ENCODE measurements at places on chromosomes 2 and 18. TPM values are rescaled to one million over a fixed set of nuclear protein-coding genes. Genes with fewer than 3 reads are reported as not detected.
A peak's percentile ranks its signal among the peaks of the same experiment; 100 is the strongest.

GRCh38 chr2:223815186-223815883, 22.0 kb downstream of the AP1S3 start:
- no peaks in the 10 kb centered on the region for H3K27me3 ChIP-seq
- DNase-seq, result no peak

DNA sequence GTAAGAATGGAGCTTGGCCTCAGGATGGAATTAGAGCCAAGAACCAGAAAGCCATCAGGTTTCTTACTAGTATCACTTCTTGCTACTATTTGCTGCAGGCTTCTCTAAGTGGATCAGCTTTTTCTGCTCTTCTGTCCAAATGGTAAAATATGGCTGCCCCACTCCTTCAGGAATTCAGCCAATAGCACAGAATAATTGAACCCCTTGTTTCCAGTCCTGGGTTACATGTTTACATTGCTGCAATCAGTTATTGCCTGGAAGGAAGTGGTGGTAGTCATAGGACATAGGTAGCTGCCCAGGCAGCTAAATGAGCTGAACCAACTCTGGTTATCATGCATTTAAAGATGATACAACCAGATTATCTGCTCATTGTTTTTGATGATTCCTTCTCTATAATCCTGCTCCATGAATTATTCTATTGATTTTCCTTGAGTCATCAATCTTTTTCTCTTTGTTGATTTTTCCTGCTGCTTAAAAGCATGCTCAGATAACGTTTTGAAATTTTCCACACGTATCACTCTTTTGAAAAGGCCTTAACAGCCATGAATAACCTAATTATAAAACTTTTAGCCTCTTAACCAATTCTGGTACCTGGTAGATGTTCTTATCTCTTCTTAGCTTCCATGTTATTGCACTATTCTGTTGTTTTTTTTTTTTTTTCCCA, 12.6 kb downstream of the AGPS start:
- DNase-seq, result no peak
- H3K4me1 ChIP-seq, result peaks cover 8% of the 10 kb centered on the region
- H3K4me3 ChIP-seq, result no peak overlapping the region
- H3K27ac ChIP-seq, result no peak overlapping the region

GRCh38 chr18:59266886-59267502, 6.3 kb downstream of the RAX start:
- H3K27ac ChIP-seq, result no peak overlapping the region
- H3K36me3 ChIP-seq, result no peaks in the 10 kb centered on the region
- no peak for DNase-seq
- no peak overlapping the region for H3K4me3 ChIP-seq
- peaks cover 7% of the 10 kb centered on the region for H3K4me1 ChIP-seq

GRCh38 chr2:170665743-170666142, 49.4 kb upstream of the SP5 start:
- H3K27ac ChIP-seq, result no peak overlapping the region
- DNase-seq, result no peak
- no peaks in the 10 kb centered on the region for H3K27me3 ChIP-seq
- no peaks in the 10 kb centered on the region for H3K36me3 ChIP-seq

DNA sequence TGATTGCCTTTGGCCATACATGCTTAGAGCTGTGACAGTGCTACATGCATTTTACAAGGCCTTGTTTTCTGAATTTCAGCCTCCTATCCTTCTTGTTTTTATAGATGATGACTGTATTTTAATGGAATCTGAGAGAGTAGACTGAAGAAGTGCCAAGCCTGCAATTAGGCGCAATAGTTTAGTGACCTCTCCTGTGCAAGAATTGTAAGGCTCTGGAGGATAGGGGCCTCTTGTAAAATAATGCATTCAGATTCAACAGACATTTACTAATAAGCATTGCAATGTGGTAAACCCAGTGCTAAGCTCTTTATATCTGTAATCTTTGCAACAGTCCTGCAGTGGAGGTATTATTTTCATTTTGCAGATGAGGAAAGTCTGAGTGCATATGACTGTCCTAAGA, 105.5 kb downstream of the TDRD15 start:
- peaks cover 5% of the 10 kb centered on the region for H3K4me1 ChIP-seq
- no peaks in the 10 kb centered on the region for H3K36me3 ChIP-seq
- H3K27ac ChIP-seq, result no peak overlapping the region
- H3K4me3 ChIP-seq, result no peak overlapping the region
- no peak for DNase-seq
- no peaks in the 10 kb centered on the region for H3K27me3 ChIP-seq

- H3K4me3 ChIP-seq, result no peak overlapping the region
- H3K36me3 ChIP-seq, result no peaks in the 10 kb centered on the region
- H3K4me1 ChIP-seq, result peaks cover 4% of the 10 kb centered on the region
- H3K27ac ChIP-seq, result no peak overlapping the region
- no peak for DNase-seq
Observed at GRCh38 chr18:23226391-23226790, 91.1 kb downstream of the CABLES1 start.

DNA sequence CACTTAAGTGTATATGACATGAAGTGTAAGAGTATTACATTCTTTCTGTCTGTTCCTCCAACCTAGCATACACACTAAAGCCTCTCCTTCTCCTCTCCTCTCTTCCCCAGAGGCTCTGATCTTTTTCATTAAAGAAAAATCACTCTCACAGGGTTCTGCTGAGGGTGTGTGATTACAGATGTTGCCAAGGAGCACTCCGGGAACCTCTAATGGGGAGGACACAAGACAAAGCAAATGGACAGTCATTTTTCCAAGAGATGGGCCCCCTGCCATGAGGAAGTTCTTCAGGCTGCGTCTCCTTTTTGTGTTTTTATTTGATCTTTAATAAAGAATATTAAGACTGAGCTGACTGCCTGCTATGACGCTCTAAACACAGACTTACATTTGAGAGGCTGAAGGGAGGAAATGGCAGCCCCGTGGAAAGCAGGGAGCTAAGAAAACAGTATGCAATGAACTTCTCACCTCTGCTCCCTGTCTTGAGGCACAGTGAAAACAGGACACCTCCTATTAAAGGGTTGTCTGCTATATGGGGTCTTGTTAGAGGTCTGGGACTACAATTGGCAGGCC, 578.1 kb downstream of the PIK3C3 start:
- DNase-seq, result no peak
- H3K36me3 ChIP-seq, result no peaks in the 10 kb centered on the region
- no peaks in the 10 kb centered on the region for H3K27me3 ChIP-seq

DNA sequence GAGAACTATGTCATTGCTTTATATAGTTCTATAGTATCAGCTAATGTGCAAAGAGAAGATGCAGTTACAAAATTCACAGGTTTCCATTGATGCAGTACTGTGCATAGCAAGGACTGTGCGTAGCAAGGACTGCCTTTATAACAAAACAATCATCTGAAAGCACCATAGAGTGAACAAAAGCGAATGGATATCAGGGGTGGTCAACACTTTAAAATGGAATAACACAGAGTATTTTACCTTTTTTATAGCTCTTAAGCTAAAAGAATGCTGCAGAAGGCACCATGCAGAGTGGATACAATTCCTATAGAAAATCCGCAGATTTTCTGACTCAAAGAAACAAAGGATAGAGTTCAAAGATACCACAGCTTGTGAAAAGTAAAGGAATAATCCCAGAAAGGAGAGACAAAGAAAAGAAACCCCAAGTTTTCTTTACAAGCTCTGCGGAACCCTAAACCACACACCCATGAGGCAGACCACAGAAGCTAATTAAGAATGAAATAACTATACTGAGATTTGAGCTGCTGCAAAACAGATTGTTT, 229.9 kb upstream of the DTNA start:
- H3K36me3 ChIP-seq, result no peaks in the 10 kb centered on the region
- no peaks in the 10 kb centered on the region for H3K4me1 ChIP-seq
- no peak for DNase-seq
- H3K27ac ChIP-seq, result no peak overlapping the region

GRCh38 chr2:126799301-126799700, 99.4 kb upstream of the TEX51 start:
- H3K27me3 ChIP-seq, result no peaks in the 10 kb centered on the region
- DNase-seq, result no peak
- H3K4me3 ChIP-seq, result no peak overlapping the region
- H3K4me1 ChIP-seq, result no peaks in the 10 kb centered on the region
- H3K27ac ChIP-seq, result no peak overlapping the region

DNA sequence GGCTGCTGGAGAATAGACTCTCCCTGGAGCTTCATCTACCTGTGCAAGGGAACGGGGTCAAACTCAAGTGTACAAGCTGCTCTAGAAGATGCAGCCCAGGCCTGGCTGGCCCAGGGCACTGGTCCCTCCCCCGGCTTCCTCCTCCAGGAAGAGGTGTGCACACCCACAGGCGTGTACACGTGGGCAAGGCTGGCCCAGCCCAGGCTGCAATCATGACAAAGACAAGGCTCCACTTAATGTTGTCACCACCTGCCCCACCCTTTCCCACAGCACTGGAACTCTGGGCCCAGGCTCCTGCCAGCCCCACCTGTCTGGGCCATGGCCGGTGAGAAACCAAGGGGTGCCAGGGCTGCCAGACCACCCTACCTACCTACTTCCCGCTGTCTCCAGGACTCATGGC, 29.6 kb upstream of the ALPP start:
- no peak for DNase-seq
- H3K36me3 ChIP-seq, result no peaks in the 10 kb centered on the region
- no peak overlapping the region for H3K27ac ChIP-seq
- no peak overlapping the region for H3K4me3 ChIP-seq
- peaks cover 7% of the 10 kb centered on the region for H3K4me1 ChIP-seq

DNA sequence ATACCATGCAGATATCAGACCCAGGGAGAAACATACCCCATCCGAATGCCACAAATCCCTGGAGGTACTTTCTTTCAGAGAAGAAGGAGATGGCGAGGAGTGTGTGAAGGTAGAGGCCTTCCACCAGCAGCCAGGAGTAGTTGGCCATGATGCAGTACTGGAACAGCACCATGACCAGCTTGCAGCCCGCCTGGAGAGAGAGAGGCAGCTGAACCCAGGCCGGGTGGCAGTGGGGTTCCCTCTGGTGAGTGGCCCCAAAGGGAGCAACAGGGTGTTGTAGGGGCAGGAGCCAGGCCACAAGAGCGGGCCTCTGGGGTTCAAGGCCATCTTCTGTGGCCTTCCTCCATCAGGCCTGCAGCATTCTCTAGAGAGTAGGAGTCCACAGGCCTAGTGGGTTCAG, 30.2 kb downstream of the TMEM37 start:
- H3K27me3 ChIP-seq, result no peaks in the 10 kb centered on the region
- no peak overlapping the region for H3K4me3 ChIP-seq
- H3K27ac ChIP-seq, result no peak overlapping the region
- no peak for DNase-seq
- H3K4me1 ChIP-seq, result peaks cover 9% of the 10 kb centered on the region

GRCh38 chr2:233456934-233457333, 102.6 kb downstream of the DGKD start:
- no peak overlapping the region for H3K4me3 ChIP-seq
- H3K27me3 ChIP-seq, result no peaks in the 10 kb centered on the region
- no peaks in the 10 kb centered on the region for H3K4me1 ChIP-seq
- H3K36me3 ChIP-seq, result no peaks in the 10 kb centered on the region
- H3K27ac ChIP-seq, result no peak overlapping the region

DNA sequence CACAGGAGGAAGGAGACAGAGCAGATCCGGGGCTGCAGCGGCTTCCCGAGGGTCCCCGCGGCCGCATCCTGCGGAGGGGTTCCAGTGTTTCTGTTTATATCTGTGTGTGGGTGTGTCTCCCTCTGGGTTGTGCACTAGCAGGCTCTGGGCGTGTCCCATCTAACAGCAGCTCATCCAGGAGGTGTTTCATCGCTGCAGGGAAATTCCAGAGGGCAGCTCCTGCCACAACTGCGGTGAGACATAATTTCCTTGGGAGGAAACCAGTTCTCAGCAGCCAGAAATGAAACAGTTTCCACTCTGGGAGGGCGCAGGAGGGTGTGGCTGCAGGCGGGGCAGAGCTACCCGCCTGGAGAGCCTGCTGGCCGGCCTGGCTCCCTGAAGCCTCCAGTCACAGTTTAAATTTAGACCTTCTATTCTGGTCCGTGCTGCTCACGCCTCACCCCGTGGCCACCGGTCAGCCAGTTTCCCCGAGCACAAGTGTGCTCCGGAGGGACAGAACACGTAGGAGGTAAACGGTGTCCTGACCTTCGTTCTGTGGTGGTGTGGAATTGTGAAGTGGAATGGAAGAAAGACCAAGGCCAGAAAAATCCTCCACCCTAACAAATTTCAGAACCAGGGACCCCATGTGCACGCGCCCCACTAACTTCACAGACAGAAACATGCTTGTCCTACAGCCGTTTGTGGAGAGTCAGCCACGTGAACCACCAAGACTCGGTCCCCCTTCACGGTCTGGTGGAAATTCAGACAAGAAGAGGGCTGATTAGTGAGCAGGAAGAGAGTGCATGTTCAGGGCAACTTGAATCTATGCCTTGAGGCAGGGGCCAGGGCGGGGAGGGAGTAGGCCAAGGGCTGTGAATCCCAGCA, 50.2 kb downstream of the TEX44 start:
- peak; percentile 80 for DNase-seq
- H3K4me1 ChIP-seq, result peaks cover 26% of the 10 kb centered on the region
- no peaks in the 10 kb centered on the region for H3K36me3 ChIP-seq
- no peaks in the 10 kb centered on the region for H3K27me3 ChIP-seq
- peak overlapping the region; percentile 94 for H3K27ac ChIP-seq

GRCh38 chr2:137842430-137842829, 121.8 kb upstream of the HNMT start:
- H3K4me1 ChIP-seq, result no peaks in the 10 kb centered on the region
- no peak overlapping the region for H3K27ac ChIP-seq
- no peaks in the 10 kb centered on the region for H3K27me3 ChIP-seq
- DNase-seq, result no peak
- H3K4me3 ChIP-seq, result no peak overlapping the region

DNA sequence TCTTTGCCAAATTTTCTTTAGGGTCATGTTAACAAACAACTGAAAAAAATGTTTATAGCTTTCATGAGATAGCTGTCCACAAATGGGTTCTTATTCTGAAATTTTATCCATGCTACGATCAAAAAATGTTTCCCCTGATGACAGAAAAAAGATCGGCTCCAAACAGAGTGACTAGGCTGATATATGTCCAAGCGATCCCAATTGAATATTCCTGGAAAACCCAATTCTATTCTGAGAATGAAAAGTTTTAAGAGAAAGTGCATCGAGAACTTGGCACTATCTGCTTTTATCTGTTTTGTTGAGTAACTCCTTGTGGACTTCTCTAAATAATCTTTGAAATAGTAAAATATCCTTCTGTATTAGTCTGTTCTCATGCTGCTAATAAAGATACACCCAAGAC, 19.1 kb downstream of the KCNE4 start:
- DNase-seq, result no peak
- H3K27ac ChIP-seq, result no peak overlapping the region
- no peak overlapping the region for H3K4me3 ChIP-seq
- no peaks in the 10 kb centered on the region for H3K4me1 ChIP-seq
- H3K27me3 ChIP-seq, result no peaks in the 10 kb centered on the region
- no peaks in the 10 kb centered on the region for H3K36me3 ChIP-seq

NOSTRIN gene
- 28.9 TPM for polyA plus RNA-seq

CAPN14 gene
- polyA plus RNA-seq, result 0.36 TPM

CYTIP gene
- polyA plus RNA-seq, result 3.9 TPM

AGXT gene
- 0.51 TPM for polyA plus RNA-seq

PAX3 gene
- polyA plus RNA-seq, result 6.0 TPM

KLHL41 gene
- polyA plus RNA-seq, result 11.7 TPM

Measured in testis (tissue), 5 donors.